ENCODE measurements at places on chromosomes 2 and 18.

DNA sequence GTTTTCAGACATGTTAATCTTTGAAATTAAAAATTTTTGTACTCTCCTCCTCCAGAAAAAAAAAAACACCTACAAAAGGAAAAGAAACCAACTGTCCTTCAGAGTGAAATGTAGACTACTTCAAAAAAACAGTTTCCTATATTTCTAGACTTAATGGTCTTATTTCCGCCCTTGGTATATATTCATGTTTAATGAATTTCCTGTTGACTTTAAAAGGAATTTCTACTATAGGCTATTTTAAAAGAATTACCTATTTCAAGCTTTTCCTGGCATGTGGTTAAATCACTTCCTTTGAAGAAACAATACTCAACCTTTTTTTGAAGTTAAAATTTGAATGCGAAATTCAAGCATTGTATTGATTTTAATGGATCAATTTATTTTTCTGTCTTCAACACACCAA lies 29.2 kb downstream of the GULP1 start:
- no peak for DNase-seq

DNA sequence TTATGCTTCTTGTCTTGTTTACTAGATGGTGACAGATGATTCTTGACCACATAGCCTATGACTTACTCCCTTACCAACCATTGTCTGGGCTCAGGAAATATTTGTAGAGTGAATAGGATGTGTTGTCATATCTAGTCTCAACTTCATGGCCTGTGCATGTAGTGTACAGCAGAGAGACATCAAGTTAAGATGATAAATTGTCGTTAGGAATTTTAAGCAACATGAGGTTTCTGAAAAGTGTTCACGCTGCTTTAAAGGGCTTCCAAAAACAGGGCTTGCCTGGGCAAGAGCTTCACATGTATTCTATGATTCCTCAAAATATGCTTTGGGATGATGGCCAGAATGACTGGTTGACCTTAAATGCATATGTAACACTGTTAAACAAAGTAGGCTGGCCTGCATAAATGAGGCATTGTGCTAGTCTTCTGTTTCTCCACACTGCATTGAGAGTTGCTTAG lies 424.0 kb downstream of the RND3 start:
- DNase-seq, result peak; percentile 62

GRCh38 chr2:134791616-134792015 lies 46.8 kb upstream of the ACMSD start:
- DNase-seq, result no peak

- DNase-seq, result no peak
Observed at GRCh38 chr2:128444121-128444771, 125.6 kb upstream of the HS6ST1 start.

DNA sequence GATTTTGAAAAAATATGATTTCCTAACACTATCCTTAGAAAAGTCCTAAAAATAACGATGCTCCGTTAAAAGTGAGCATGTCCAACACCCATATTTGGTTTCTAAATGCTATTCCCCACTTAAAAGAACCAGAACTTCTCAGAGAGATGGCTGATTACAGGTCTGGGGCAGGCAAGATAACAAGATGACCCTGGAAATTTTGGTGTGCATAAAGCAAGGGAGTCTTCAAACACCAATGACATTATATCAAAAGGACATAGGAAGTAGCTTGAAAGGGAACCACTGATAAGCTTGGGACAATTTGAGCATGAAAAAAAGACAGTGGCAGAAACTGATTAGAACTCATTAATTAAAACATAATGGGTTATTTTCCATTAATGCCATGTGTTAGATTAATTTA lies 17.9 kb downstream of the STK17B start:
- DNase-seq, result no peak

DNA sequence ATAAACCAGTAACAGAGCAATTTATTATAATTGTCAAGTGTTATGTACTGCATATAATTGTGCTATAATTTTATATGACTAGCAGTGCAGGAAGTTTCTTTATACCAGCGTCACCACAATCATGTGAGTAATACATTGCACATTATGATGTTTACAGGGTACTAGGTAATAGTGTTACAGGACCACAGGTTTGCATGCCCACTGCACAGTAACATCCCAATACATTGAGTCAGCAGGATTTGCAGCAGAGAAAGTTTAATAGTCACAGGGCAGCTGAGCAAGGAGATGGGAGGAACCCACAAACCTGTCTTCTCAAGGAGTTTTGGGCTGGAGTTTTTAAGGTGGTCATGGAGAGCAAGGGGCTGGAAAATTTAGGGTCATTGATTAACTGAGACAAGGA lies 1042.9 kb upstream of the ACVR2A start:
- no peak for DNase-seq

DNA sequence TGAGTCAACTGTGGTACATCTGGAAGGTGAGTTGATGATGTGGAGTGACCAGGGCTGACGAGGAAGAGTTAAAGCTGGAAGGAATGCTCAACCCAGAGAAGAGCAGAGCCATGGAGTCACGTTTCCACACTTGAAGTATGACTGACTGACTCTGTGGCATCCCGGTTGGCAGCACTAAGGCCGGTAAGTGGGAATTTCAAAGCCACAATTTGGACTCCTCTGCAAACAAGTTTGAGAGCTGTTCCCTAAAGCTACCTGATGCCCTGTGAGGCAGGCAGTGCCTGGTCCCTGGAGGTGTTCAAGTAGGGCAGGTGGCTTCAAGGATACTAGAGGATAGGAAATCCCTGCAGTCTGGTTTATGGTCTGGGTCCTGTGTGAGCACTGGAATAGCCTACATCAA lies 69.3 kb upstream of the ITGB6 start:
- no peak for DNase-seq

Data from A172 (cell line).